ENCODE measurements at places on chromosomes 7 and 10.

GRCh38 chr10:79420974-79421688 is 24.3 kb downstream of the ZCCHC24 start:
- no peak for DNase-seq

- no peak for DNase-seq
Observed at GRCh38 chr10:71522442-71523144, 125.9 kb downstream of the CDH23 start.

GRCh38 chr7:20482071-20482470 is 133.4 kb upstream of the ABCB5 start:
- DNase-seq = no peak

DNA sequence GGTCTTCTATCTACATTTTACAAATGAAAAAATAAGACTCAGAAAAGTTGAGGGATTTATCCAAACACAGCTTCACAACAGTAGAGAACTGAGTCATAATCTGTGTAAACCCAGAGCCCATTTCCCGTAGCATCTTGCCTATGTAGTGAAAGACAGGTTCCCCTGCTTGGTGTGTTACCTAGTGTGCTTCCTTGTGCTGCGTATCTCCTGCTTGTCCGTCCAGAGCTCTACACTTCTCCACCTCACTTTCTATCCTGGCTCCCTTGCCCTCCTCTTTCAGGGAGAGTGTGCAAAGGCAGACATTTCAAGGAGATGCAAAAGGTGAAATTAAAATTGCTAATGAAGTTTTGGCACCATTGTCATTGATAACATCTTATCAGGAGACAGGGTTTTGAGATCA is 1.4 kb upstream of the ASNS start:
- no peak for DNase-seq

GRCh38 chr7:40746841-40747556 is 612.2 kb downstream of the SUGCT start:
- peak; percentile 32 for DNase-seq

- no peak for DNase-seq
Observed at GRCh38 chr7:54792383-54792782, 33.4 kb upstream of the SEC61G start.

- no peak for DNase-seq
Observed at GRCh38 chr10:75335983-75336382, 65.6 kb downstream of the ZNF503 start.

GRCh38 chr7:95972523-95972922 is 200.2 kb downstream of the DYNC1I1 start:
- no peak for DNase-seq

- peak; percentile 65 for DNase-seq
Observed at GRCh38 chr10:100775386-100775785, 30.0 kb downstream of the PAX2 start.
